Stimulated activated CD4-positive, alpha-beta T cell treated with anti-CD3 and anti-CD28 coated beads, Interleukin-2, amount 100 ng/mL, for 24 hours (primary cell): ENCODE measurements at places on chromosomes 6 and 20.

GRCh38 chr20:17947474-17947815, 21.1 kb downstream of the SNX5 start:
- no peak for DNase-seq

DNA sequence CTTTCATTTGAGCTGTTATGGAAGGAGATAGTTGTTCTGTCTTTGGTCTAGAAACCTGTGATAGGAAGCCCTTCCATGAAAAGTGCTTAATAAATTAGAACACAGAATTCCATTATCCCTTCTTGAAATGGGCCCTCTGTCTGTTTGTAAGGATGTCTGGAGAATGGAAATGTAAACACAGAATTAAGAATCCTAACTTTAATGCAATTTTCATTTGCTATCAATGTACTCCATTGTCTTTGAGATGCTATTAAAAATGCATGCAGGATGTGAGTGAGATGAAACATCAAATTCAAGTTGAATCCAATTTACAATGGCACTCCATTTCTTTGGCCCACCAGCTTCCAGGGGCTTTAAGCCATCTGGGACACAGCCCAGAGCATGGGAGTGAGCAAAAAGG, 13.9 kb upstream of the AARS2 start:
- no peak for DNase-seq

DNA sequence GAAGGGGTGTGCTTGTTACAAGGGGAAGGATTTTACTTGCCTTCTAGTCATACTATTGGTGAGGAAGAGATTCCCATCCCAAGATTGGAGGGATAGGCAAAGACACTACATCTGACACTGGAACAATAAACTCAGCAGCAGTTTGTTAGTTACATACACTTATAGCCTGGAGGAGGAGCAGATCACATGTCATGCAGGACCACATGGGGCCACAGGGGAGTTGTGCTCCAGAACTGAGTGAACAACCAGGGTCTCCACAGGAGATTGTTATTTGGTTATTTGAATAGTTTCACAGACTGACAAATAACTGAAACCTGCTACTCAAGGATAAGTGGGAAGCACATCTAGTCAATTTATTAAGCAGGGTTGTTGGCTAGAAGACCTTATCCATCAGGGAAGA, 559.4 kb upstream of the MANEA start:
- no peak for DNase-seq

DNA sequence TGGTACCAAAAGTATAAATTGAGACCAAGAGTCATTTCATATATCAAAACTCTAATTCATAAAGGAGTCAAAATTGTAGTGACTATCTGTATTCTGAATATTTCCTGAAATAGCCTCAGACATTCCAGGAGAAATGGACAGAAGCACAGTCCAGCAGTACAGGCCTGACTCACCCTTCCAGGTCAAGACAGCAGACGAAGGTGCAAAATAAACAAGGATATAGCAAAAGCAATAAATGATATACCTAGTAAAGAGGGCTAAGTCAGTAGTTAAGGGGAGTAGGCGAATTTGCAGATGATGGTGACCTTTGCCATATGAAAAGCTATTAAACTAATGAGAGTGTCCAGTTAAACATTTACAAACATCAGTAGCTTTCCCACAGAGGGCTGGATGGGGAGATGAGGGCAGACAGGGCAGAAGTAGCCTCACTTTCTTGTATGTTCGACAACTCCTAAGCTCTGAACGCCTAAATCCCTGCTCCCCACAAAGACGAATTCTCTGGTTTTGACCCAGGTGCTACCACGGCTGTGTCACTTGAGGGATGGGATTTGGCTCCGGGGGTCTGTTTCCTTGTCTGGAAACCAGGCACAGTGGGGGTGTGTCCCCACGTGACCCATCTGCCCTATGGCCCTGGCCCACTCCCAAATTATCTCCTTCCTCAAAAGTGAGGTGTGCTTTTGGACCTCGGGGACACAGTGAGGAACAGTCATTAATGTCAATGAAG, 3.6 kb upstream of the SLC52A3 start:
- DNase-seq, result no peak

GRCh38 chr6:167455371-167455770, 130.5 kb downstream of the TTLL2 start:
- no peak for DNase-seq

DNA sequence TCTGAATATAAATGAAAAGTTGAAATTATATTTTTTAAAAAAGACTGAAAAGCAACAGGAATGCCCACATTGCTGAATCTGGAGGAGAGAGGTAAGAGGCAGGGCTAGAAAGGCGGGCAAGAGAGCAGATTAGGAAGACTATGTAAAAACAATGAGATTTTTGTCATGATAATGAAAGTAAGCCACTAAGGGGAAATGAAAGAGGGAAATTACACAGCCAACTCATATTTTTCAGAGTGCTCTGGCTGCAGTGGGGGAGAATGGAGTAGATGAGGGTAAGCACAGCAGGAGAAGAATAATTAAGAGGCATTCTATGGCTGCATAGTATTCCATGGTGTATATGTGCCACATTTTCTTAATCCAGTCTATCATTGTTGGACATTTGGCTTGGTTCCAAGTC, 281.9 kb downstream of the PKHD1 start:
- DNase-seq, result no peak

- no peak for DNase-seq
Observed at GRCh38 chr20:44279228-44279627, 31.8 kb downstream of the FITM2 start.

- no peak for DNase-seq
Observed at GRCh38 chr20:17836303-17836861, 132.2 kb downstream of the SNX5 start.

- DNase-seq, result no peak
Observed at GRCh38 chr6:36852481-36853147, 13.4 kb upstream of the CPNE5 start.

DNA sequence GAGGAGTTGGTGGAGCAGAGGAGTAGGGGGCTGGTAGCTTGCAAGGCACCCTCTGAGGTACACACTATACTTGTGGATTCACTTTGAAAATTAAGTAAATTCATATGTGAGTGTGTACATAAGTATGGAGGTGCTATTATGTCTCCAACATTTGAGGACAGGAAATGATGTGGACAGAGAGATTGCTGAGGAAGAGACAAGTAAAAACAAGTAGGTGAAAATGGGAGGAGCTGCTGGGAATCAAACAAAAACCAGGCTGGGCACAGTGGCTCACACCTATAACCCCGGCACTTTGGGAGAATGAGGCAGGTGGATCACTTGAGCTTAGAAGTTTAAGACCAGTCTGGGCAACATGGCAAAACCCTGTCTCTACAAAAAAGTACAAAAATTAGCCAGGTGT, 69.2 kb upstream of the LYRM2 start:
- no peak for DNase-seq

DNA sequence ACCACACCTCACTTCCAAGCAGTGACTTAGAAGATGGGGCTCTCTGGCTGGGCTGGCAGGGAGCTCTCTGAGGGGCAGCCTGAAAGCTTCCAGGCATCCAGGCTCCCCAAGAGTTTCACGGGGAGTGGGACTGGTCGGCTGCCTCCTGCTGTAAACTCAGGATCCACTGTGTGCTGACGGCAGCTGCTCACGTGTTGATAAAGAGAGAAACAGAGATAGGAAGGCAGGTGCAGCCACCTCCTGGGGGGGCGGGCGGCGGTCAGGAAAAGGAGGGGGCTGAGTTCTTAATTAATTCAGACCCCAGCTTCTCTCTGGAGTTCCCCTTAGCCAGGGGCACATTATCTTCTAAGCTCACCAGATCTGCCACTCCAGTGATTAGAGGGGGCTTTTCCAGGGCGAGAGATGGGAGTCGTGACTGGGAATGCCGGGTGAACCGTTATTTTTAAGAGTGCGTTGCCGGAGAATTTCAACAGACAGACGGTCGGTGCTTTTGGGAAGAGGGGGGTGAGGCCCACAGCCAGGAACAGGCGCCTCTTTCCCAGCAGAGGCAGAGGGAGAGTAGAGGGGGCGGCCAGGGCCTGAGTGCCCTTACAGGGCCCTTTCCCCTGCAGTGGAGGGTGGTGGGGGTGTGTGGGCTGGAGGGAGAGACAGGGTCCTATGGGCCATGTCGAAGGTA, 70.9 kb downstream of the CD40 start:
- DNase-seq, result no peak

GRCh38 chr6:3265671-3266070, 6.9 kb downstream of the PSMG4 start:
- no peak for DNase-seq

- DNase-seq, result no peak
Observed at GRCh38 chr20:13147971-13148370, 73.1 kb upstream of the ISM1 start.

DNA sequence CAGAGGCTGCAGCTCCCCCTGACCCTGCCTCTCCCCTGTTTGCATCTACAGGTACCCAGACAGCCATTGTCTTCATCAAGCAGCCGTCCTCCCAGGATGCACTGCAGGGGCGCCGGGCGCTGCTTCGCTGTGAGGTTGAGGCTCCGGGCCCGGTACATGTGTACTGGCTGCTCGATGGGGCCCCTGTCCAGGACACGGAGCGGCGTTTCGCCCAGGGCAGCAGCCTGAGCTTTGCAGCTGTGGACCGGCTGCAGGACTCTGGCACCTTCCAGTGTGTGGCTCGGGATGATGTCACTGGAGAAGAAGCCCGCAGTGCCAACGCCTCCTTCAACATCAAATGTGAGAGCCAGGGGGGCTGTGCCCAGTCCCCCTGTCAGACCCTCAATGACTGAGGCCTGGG, 42.1 kb upstream of the SRF start:
- DNase-seq, result no peak

- no peak for DNase-seq
Observed at GRCh38 chr6:134082191-134082590, 29.8 kb upstream of the SLC2A12 start.

DNA sequence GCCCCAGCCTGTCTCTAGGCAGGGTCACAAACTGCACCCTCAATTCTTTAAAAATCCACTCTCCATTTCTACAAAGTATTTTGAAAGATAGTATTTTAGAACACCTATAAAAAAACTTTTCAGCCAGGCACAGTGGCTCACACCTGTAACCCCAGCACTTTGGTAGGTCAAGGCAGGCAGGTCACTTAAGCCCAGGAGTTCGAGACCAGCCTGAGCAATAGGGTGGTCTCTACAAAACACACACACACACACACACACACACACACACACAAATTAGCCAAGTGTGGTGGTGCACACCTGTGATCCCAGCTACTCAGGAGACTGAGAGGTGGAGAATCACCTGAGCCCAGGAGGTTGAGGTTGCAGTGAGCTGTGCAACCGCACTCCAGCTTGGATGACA, 30.2 kb downstream of the SLC23A2 start:
- DNase-seq, result no peak

- no peak for DNase-seq
Observed at GRCh38 chr6:14927398-14927797, 318.5 kb upstream of the JARID2 start.

- DNase-seq, result no peak
Observed at GRCh38 chr6:21592953-21593352, 598 bp upstream of the SOX4 start.

GRCh38 chr6:111382476-111383294, 100.3 kb downstream of the REV3L start:
- no peak for DNase-seq

GRCh38 chr6:39882531-39882899, 51.7 kb downstream of the MOCS1 start:
- no peak for DNase-seq

DNA sequence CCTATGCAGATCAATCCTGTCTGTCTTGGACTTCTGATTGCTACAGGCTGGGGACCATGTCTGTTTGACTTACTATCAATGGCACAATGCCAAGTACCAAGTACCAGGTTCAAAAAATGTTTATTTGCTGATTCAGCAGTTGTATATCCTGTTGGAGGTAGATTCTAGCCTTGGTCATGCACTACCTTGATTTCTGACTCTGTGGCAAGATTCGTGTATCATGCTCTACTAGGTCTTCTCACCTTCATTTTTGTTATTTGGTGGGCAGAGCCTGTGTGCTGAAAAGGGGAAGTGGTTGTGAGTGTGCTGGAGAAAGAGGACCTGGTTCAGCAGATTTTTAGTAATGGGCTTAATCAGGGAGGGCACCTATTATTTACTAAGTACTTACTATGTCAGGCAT, 192.4 kb upstream of the MYLIP start:
- no peak for DNase-seq

GRCh38 chr6:126824226-126824625, 294.2 kb upstream of the RSPO3 start:
- DNase-seq, result no peak

- DNase-seq, result no peak
Observed at GRCh38 chr20:48807586-48808381, 20.0 kb downstream of the PREX1 start.

- no peak for DNase-seq
Observed at GRCh38 chr6:154242617-154243357, 113.8 kb downstream of the IPCEF1 start.

DNA sequence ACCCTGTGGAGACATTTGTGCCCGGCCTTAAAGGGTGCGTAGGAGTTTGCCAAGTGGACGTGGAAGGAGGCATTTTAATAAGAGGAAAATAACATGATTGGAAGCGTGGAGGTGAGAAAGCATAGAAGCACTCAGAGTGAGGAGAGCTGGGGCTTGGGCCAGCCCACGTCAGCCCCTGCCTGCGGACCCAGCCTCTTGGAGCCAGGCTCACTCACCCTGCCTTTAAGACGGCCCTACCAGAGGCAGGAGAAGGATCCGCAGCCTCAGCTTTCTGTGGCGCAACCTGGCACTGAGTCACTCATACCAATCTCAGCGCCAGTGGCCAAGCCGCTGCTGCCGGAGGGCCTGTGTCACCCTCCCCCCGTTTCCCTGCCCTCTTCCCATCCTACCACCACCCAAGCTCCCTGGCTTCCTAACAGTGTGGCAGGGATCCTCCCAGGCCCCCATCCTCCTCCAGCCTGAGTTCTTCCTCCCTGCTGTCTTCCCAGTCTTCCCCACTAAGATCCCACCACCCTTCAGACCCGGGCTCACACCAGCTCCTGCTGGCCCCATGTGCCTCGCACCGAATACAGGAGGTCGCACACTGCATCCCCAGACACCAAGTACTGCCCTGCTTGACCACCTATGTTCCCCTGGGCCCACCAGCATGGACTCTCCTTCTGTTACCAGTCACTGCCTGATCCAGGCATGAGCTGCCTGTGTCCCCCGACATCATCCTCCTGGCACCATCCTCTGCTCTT, 285.2 kb downstream of the UST start:
- DNase-seq, result peak; percentile 53

- no peak for DNase-seq
Observed at GRCh38 chr6:35392111-35392702, 49.8 kb downstream of the PPARD start.

- DNase-seq, result no peak
Observed at GRCh38 chr20:22470620-22471026, 113.7 kb downstream of the FOXA2 start.

DNA sequence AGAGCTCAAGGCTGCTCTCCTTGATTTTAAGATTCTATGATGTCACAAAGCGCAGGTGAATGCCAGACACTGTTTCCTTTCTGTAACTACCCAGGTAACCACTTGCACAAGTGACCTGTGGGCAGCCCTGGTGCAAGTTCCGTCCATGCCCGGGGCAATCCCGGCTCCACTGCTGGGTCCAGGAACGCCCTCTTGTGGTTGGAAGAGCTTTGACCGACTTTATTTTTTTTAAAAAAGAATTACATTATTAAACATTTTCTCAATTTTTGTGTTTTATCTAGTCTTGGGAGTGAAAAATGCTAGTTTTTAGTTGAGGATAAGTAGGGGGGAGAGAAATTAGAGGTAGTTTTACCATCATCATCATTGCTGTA, 695.2 kb downstream of the QKI start:
- no peak for DNase-seq

GRCh38 chr6:69294407-69294806, 502.4 kb downstream of the LMBRD1 start:
- DNase-seq, result no peak
